Stimulated activated CD8-positive, alpha-beta memory T cell treated with anti-CD3 and anti-CD28 coated beads, Interleukin-4, amount 100 ng/mL, for 4 hours (primary cell): ENCODE measurements at places on chromosomes 5 and 9.

GRCh38 chr9:89010526-89011111 lies 19.4 kb downstream of the S1PR3 start:
- no peak for DNase-seq

DNA sequence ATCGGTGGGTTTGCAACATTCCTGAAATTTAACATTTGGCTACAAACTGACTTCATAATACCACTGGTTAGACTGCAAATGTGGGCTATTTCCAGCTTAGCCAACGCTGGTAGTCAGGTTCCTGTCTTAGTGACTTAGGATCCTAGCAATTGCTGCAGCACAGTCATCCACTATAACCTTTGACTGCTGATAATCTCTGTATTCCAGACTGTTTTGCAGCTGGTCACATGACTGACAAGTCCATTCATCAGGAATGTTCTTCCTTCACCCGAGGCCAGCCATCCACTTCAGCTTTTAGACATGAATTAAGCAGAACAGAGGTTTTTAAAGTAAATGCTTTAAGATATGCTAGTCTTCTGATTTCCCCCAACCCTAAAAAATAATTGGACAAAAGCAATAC lies 425.9 kb upstream of the MPDZ start:
- no peak for DNase-seq

DNA sequence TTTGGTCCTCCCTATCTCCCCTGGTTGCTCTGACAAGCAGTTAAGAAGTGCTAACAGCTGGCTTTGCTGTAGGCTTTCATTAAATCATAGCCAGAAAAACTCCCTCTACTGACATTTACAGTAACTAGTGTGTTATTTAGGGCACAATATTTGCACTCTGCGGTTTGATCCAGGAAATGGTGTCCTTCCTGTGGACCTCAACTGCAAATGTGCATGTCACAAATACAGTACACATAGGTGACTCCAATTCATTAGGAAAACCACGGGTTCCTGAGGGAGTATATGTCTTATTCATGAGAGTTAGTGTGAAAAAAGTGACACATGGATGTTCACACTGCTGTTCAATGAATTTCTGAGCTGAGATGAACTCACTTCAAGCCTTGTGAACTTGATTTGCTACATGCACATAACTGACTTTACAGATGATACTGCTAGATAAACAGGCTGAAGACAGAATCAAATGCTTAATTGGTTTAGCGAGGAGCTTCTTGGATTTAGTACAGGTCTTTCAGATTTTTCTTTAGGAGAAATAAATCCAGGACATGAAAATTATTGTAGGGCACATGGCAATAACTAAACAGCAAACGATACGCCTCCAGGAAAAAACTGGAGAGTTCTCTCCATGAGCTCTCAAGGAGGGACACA lies 281.5 kb downstream of the EFNA5 start:
- DNase-seq, result no peak

DNA sequence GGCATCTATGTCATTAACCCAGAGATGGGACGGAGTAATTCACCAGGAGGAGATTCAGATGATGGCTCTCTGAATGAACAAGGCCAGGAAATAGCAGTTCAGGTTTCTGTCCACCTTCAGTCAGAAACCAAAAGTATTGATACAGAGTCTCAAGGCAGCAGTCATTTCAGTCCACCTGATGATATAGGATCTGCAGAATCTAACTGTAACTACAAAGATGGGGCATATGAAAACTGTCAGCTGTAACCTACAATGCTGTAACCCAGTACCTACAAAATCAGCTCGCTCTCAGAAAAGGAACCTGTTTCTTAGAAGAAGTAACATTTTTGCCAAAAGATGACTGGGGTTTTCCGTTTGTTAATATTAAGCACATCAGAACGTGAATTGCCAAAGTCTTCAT lies 14.7 kb downstream of the MFAP3 start:
- no peak for DNase-seq

GRCh38 chr9:20426019-20426418 lies 196.3 kb downstream of the MLLT3 start:
- no peak for DNase-seq

GRCh38 chr5:94998670-94999069 lies 286.2 kb downstream of the MCTP1 start:
- no peak for DNase-seq

DNA sequence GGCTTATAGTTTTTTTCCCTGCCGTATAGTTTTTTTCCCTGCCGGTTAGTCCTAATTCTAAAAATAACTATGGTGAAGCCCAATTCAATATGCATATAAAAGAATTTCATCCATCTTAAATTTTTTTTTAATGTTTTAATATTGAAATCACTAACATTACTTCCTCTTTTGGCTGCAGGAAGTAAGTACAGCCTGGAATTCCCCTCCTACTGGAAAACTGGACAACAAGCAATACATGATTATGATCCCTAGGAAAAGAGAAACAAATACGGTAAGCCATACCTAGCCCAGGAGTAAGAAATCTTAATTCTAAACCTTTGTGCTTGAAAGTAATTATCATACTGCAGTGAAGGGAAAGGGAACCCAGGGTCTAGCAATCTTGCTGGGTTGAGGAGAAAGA lies 119.0 kb downstream of the NR3C1 start:
- DNase-seq, result no peak

GRCh38 chr5:168869615-168870227 lies 290.6 kb upstream of the PANK3 start:
- no peak for DNase-seq

DNA sequence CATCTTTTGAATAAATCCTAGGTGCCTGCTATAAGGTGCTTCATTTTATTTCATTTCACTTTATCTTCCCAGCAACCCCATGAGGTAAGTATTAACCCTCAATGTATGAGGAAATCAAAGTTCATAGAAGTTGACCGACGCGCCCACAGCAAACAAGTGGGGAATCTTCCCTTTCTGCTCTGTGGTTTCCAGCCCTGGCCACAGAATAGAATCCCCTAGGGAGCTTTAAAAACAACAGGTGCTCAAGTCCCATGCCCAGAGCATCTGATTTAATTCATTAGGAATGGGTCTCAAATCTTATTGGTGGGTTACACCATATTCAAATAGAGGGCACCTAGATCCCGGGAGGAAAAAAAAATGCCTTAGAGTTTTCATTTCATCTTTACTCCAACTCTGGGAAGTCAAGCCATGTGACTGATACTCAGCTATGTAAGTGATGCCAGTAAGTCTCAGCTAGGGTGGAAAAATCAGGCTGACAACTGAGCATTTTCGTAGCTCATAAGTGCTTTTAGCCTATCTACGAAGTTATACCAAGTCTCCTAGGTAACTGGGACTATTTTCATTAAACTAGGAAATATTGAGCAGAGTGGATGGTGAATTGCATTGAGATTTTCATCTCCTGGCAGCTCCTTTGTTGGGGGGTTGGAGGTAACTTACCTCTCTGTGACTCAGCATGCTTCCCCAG lies 353.4 kb upstream of the SLC30A5 start:
- no peak for DNase-seq

GRCh38 chr5:108720391-108720790 lies 27.3 kb upstream of the FER start:
- DNase-seq, result no peak

GRCh38 chr9:28179893-28180292 lies 606.6 kb upstream of the C9orf72 start:
- DNase-seq, result no peak
